NCI-H1436 (cell line): ENCODE measurements at places on chromosomes 13 and 19.

- DNase-seq = no peak
Measured at GRCh38 chr13:44819245-44819644, 170.0 kb downstream of the NUFIP1 start.

DNA sequence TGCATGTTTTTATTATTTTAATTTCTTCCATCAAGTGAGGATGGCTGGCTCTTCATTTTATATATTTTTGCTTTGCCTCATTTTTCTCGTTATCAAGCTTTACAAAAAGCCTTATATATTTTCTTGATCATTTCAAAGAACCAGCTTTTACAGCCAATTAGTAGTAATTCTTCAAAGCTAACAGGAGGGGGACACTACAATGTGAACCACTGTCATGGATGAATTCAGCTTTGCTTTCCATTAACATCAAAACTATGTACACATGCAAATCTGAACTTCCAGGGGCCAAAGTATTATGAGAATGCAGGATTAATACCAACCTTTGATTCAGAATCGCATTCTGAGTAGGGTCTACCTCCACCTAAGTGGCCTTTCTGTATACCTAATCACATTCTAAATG lies 11.1 kb downstream of the UQCRFS1 start:
- no peak for DNase-seq

DNA sequence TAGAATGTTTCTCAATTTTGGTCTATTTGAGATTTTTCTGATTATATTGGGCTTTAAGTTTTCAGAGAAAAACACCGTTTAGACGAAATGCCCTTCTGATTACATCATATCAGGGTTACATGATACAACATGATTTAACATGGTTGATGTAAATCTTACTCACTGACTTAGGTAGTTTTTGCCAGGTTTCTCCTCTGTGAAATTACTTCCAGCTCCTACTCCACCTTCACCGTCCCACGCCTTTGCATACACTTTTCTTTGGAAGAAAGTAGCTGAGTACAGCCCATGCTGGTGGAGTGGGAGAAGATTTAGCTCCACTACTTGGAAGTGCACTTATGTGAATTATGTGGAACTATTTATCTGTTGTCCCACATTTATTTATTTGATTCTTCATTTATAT lies 433.2 kb upstream of the KLHL1 start:
- no peak for DNase-seq

DNA sequence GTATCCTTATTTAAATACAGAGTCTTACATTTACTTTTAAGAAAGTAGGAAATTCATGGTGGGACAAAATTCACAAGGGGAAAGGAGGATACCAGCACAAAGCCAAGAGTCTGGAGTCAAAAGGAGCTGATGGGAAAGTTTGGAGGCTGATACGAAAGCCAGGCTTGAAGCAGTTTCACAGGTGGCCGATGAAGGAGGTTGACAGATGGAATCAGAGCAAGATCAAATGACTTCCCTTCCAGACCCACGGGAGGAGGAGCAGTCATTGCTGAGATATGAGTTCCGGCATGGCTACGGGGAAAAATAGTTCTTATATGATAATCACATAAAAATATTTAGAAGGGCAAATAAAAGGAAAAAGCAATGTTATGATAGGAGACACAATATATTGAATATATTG lies 65.0 kb downstream of the DGKH start:
- no peak for DNase-seq

GRCh38 chr13:98772794-98773452 lies 20.5 kb upstream of the SLC15A1 start:
- no peak for DNase-seq

DNA sequence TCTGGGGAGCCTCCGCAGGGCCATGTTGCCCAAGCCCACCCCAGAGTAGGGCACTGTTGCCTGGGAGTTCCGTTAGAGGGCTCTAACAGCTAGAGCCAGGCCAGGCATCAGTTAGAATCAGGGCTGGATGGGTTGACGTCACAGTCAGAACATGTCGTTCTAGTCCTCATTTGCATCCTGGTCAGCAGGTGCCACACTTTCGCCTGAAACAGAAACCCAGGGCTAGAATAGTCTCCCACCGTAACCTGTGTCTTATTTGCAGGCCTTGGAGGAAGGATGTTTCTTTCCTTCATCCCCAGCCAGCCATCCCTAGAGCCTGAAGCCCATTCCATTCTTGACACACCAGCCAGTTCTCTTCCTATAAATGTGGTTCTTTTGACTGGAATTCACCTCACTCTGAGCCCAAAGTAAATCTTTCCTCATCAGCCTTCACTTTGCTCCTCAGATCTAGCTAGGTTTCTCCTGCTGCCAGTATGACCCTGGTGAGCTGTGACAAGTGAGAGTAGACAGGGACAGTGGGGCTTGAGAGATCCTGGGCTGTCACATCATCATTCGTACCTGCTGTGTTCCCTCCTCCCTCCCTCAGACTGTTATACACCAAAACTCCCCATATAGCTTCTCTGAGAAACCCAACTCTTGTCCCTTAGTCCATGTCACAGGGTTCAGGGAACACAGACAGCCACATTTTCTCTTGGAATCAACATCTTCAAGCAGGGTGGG lies 12.2 kb upstream of the CCDC97 start:
- no peak for DNase-seq

GRCh38 chr19:42207767-42208271 lies 9.7 kb downstream of the DEDD2 start:
- no peak for DNase-seq
